ENCODE measurements at places on chromosomes 5 and 9. TPM values are rescaled to one million over a fixed set of nuclear protein-coding genes. Genes with fewer than 3 reads are reported as not detected.

Gene AGXT2
- not detected for total RNA-seq

GRCh38 chr9:135056541-135056940, 30.9 kb upstream of the OLFM1 start:
- no peak for DNase-seq

DNA sequence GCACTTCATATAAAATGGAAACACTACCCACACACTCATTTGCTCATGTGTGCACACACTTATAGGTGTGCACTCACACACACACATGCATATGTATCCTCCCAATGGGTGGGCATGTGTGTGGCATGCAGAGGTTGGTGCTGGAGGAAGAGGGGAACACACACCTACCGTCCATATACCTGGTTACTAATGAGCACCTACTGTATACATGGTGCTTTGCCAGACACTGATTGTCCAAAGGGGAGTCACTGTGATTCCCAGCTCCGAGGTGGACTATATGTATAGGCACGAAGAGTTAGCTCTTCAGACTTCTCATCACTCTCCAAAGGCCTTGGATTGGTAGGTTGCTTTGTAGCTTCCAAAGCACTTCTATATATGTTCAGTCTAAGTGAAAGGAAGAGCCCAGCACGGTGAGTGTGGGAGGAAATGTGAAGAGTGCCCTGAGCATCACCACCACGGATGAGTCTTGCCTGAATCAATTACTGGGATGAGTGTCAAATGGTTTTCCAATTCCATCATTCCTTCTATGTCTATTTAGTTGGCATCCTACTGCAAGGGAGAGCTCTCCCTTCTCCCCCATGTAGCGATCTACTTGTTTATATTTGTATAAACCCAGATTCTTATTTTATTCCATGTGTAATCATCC, 12.6 kb upstream of the ERGIC1 start:
- no peak for DNase-seq

Gene GNAQ
- 59.1 TPM for total RNA-seq

DNA sequence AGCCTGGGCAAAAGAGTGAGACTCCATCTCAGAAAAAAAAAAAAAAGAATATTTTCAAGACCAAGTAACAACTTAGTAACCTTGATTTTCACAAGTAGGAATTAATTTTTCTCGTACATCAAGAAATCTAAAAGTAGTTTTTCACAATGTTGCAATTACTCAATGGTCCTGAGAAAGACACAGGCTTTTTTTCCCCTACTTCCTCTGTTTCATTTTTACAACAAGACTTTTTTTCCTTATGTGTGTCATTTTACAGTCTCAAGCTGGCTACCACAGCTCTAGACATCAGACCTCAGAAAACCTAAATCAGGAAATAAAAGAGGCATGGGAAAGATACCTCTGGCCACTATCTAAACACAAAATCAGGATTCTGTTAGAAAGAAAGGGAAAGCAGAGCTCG, 45.9 kb downstream of the WDR36 start:
- DNase-seq, result no peak

Gene CARD6
- total RNA-seq, result 0.23 TPM

DNA sequence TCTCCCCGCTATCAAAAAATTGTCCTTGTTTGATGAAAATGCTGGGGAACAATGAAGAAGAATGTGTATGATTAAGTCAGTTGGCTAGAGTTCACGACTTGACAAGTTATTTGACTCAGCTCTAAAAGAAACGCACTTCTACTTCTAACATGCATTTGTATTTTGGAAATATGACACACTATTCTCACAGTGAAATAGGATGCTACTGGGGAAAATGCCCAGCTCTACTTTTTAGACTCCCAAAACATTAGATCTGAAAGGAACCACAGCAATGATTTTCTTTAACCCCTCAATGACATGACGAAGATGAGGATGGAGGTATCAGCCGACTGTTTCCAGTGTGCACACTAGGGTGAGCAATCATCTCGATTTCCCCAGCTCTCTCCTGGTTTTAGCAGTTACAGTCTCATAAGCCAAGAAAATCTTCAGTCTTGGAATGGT, 83.6 kb upstream of the PCSK1 start:
- no peak for DNase-seq

GRCh38 chr9:124645274-124645673, 125.8 kb downstream of the NR6A1 start:
- no peak for DNase-seq

DNA sequence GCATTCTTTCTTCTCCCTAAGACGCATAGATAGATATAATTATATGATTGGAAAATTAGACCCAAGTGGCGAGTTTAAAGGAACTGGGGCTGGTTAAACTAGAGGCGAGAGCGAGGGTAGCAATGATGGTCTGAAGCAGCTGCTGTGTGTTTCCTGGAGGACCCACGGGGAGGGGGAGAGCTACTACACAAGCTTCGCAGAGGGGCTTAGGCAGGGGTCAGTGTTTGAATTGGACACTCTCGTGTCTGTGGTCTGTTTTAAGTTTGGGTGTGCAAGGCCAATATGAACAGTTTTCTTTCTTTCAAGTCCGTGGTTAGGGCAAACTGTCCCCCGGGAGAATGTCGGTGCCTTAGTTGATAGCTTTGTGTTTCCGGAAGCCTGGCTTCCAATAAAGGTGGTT, 43.1 kb downstream of the PDZD2 start:
- no peak for DNase-seq

DNA sequence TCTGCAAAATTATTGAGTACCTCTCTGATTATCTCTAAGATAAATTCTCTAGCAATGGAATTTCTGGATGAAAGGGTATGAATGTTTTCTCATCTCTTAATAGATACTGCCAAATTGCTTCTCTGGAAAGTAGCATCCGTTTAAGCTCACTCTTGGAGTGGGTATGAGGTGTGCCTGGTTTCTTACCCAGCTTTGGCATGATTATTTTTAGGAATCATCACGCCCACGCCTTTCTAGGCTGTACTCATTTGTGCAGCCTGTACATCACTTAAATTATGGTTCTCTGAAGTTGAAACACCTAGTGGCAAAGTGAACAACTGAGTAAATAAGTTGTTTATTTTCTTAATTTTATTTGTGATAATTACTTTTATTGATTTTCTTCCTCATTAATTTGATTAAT, 156.5 kb upstream of the IL12B start:
- no peak for DNase-seq

GRCh38 chr9:93119953-93120845, 13.9 kb downstream of the NINJ1 start:
- DNase-seq, result peak; percentile 65

GRCh38 chr9:95155220-95155619, 162.3 kb downstream of the FANCC start:
- no peak for DNase-seq

DNA sequence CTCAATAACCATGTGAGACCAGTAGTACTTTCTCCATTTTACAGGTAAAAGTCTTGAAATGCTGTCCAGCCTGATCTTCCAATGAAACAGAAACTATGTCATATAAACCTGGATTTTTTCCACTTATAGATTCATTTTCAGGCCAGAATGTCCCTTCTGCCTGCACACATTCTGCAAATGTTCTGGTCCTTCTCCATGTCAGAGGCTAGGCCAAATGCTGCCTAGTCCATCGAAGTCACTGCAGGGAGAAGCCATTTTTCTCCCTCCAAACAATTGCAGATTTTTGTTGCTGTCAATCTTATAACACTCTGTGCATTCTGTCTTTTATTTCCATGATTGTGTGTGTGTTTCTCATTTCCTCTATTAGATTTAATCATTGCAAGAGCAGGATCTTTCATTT, 59.4 kb downstream of the ALDH1A1 start:
- DNase-seq, result no peak

DNA sequence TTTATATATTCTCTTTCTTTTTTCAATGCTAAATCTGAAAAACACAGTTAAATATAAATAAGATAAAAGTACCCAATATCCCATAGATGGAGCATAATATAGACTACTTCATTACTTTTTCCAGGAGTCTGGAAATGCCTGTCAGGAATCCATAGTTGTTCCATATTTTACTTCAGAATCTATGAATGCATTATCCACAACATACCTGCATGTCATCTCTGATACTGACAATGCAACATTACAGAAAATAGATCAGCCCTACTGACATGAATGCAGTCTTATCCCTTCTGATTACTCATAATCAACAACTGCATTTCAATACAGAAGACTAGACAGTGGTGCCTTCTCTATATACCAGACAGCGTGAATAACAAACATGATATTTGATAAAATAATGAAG, 517.6 kb downstream of the PTPRD start:
- DNase-seq, result no peak

Gene NIM1K
- not detected for total RNA-seq

Gene ZNF883
- 44.4 TPM for total RNA-seq

- DNase-seq, result no peak
Measured at GRCh38 chr5:5437227-5438172, 15.0 kb downstream of the ICE1 start.

DNA sequence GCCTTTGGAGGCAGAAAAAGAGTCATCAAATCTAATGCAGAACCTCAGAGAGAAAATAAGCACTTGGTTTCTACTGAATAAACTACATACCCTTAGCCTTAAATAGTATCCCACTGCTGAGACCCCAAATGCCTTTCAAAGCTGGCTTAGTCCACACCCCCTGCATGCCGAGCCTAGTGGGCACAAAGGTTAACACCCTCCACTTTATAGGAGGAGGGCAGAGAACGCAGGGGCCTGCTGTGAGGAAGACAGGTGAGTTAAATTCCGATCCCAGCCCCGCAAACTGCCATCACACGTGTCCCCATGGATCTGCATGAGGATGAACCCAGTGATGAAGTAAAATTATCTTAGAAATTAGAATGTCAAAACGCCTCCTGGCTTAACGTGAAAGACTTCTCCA, 19.5 kb upstream of the HSD17B3 start:
- DNase-seq, result peak; percentile 41

- DNase-seq, result no peak
Measured at GRCh38 chr5:30768056-30768690, 425.3 kb upstream of the CDH6 start.

DNA sequence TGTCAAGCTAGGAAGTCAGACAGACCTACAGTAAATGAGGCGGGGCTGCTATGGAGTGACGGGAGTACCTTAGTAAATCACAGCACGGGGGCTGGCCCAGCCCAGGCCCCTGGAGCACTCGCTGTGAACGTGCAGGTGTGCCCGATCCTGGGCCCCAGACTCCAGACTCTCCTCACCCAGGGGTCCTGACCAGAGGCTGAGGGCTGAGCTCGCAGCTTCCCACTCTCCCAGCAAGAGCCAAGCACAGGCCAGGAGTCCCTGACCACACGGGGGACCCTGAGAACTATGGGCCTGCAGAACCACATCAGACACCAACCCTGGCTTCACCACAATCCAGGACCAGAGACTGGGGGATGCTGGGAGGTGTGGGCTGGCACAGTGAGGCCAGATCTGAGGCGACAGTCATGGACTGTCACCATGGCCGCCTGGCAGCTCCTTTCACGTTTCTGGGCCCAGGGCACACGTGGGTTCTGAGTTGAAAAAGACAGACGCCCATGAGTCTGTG, 73.4 kb downstream of the ADAMTS2 start:
- DNase-seq, result no peak

DNA sequence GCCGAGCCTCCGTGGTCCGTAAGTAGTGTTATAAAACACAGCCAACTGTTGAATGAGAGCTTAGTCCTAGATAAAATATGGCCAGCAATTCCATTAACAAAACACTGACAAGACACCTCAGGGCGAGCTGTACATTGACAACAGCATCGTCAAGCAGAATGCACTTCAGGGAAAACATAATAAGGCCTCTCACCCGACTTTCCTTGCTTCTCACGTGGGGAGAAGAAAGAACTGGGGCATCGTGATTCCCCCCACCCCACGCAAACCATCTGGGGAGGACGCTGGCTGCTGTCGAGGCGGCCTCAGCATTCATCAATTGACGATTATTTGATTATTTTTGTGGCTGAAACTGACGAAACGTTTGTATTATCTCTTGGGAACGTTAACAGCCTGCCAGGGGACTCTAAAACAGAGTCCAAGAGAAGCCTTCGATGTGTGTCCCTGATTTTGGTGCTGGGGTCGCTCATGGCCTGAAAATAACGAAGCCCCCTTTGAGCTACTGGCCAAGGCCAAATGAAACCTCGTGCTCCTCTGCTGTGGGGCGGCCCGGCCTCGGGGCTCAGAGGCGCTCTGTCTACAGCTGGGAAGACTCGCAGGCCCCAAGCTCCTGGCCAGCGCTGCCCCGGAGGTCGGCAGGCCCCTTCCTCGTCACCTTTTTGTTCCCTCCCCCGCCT, 464 bp downstream of the GDF9 start:
- DNase-seq, result no peak

Measured in GM23338 (cell line).